ENCODE measurements at places on chromosomes 2 and 18.

DNA sequence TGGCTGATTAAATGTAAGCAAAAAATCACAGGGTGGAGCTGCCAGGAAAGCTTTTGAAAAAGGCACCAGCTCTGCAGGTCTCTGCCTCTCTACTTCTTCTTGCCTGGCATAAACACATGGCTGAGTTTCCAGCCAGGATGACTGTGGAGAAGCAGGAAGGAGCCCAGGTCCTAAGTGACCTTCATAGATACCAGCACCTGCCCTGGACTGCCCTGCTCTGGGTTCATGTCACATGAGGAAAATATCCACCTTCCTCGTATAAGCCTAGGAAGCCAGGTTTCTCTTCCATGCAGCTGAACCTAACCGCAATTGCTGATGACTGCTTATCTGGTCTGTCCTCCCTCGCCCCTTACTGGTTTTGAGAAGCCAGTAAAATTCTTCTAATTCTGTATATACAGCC lies 47.8 kb upstream of the CREB1 start:
- no peak for DNase-seq

DNA sequence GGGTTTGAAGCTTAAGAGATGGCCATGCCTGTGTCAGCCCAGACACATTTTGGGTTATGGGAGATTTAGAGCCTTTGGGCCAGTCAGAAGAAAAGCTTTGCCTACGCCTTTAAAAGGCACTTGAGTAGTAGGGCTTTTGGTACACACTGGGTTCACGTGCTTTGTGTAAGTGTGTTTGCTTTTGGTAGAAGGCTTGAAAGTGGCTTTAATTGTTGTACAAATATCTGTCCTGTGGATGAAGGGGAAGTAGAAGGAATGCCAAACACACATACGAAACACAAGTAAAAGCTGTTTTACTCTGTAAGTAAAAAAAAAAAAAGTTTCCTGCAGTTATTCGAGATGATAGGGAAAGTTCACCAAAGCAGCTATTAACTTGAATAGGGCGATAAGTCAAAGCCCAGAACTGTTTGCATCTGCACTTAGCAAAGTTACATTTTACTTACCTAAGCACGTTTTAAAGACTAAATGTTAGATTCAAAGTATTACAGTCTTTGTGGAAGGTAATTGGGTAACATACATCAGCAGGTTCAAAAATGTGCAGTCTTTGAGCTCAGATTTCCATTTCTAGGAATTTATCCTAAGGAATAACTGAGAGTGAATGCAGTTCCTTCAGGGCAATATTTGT lies 75.4 kb downstream of the STK25 start:
- no peak for DNase-seq

DNA sequence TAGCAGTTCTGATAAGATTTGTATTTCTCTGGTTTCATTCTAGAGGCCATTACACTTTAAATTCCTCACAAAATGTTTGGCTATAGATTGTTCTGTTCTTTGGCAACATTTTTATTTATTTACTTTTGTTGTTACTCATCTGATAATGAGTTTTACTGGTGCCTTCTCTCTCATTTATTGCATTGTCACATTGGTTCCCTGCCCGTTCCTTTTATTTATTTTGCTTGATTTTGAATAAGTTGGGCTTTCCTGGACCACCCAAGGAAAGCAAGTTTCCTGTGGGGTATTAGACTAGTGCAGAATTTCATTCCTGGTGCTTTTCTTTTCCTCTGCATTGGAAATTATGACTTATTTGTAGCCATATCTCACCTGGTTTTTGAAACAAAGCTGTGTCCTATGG lies 232.0 kb downstream of the SOCS6 start:
- DNase-seq: no peak

DNA sequence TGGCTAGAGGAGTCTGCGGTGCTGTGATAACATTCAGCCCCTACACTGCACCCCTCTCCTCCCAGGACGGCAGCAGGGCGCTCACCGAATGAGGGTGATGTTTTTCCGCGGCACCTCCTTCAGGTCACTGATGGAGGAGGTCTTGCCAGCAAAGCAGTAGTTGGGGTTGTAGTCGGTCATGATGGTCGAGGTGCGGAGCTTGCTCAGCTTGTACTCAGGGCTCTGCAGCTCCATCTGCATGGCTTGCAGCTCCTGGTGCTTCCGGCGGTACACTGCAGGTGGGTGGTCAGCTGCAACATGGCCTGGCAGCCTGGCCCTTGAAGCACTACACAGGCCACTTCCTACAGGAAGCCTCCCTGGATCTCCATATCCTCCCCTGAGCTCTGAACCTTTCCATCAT lies 108.0 kb downstream of the CLIP4 start:
- no peak for DNase-seq

- peak; percentile 61 for DNase-seq
These were observed 2.1 kb downstream of the POMC start for GRCh38 chr2:25165992-25166875.

GRCh38 chr18:4821801-4822200 lies 366.7 kb upstream of the DLGAP1 start:
- no peak for DNase-seq

DNA sequence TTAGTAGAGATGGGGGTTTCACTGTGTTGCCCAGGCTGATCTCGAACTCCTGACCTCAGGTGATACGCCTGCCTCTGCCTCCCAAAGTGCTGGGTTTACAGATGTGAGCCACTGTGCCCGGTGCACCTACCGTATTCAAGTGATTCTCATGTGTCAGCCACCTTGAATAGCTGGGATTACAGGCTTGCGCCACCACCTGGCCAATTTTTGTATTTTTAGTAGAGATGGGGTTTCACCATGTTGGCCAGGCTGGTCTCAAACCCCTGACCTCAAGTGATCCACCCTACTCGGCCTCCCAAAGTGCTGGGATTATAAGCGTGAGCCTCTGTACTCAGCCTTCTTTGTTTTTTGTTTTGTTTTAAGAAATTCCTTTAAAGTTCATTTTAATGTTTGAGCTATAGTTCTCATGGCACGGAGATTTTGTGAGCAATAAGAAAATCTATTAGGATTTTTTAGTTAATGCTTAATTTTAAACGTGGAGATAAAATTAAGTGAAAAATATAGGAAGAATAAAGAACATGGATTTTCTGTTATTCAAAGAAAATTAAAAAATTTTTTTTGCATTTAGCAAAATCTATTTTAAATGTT lies 242.6 kb downstream of the PHLPP1 start:
- no peak for DNase-seq
